HCT116 (cell line): ENCODE measurements at places on chromosomes 12 and 14. TPM values are rescaled to one million over a fixed set of nuclear protein-coding genes. Genes with fewer than 3 reads are reported as not detected.

DNA sequence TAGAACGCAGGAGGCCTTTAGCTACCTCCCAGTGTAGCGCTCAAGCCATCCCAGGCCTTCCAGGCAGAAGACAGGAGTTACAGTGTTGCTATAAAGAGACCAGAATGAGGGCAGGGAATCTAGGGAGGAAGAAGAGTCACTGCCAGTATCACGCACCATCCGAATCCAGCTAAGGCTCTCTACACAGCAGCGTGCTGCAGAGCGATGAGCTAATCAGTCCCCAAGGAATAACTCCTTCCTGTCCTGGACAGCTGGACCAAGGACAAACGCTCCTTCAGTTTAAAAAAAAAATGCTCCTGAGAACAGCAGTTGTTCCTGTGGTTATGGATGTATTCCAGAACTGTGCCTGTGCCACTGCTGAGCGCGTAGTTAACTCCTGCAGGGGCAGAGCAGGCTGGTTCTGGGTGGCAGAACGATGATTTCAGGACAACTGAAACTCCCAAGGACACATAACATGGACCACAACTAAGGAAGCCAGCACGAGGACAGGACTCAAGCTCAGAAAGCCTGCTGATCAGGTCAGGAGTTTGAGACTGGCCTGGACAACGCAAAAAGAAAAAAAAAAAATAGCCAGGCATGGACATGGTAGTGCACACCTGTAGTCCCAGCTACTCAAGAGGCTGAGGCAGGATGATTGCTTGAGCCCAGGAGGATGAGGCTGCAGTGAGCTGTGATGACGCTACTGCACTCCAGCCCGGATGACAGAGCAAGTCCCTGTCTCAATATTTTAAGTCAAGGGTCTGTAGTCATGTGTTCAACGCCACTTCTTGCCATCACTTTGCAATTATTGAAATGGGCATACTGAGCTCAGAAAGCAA, 2.6 kb downstream of the IFFO1 start:
- DNase-seq, result no peak

The PLA2G1B gene
- 2.0 TPM for total RNA-seq

DNA sequence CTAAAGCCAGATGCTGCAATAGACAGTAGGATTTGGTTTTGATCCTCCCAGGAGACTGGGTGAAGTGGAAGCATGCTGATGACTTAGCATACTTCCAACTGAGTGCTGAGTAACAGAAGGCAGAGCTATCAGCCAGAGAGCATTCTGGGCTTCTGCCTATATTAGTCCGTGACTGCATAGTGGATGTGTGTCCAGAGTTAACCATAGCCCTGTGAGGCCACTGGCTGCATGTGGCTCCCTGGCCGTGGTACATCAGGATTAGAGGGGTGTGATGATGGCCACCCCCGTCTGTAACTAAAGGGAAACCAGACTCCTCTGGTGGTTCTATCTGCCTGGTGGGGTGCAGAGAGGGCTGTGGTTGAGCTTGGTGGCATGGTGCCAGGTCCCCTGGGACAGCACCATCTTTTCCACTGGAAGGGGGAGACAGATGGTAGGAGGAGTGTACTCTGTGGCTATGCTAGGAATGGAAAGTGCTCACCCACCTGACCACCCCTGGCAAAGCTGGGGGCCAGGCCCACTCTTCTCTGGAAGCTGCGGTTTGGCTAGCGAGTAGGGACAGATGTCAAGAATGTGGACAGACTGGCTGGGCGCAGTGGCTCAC, 27.4 kb downstream of the ABCD4 start:
- DNase-seq, result peak; percentile 40

GRCh38 chr12:5803532-5803931, 141.5 kb downstream of the ANO2 start:
- no peak for DNase-seq

GRCh38 chr12:52391618-52392002, 6.2 kb upstream of the KRT84 start:
- DNase-seq, result no peak

GRCh38 chr12:46100551-46101484, 110.4 kb upstream of the SCAF11 start:
- no peak for DNase-seq
